ENCODE measurements at places on chromosomes 7 and 10.

DNA sequence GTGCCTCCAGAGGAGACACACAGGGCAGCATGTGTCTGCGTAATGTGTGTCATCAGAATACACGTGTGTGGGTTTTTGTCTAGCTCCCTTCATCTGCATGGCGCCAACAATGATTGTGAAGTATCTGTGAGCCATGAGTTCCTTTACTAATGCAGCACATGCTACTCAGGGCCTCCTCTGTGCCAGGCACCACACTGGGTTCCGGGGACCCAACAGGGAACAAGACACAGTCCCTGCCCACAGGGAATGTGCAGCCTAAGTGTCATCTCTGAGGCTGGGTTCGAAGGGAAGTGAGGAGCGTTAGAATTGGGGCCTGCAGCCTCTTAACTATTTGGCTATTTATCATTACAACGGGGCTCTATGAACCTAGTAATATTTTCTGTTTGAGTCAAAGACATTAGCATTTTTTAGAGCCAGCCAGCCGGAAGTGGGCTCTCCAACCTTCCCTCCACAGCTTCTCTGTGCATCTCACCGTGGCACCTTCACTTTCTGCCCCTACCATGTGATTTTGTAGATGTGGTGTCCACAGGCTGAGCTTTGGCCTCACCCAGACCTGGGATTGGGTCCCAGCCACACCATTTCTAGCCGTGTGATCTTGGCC is 43.9 kb upstream of the SRGN start:
- DNase-seq = no peak

DNA sequence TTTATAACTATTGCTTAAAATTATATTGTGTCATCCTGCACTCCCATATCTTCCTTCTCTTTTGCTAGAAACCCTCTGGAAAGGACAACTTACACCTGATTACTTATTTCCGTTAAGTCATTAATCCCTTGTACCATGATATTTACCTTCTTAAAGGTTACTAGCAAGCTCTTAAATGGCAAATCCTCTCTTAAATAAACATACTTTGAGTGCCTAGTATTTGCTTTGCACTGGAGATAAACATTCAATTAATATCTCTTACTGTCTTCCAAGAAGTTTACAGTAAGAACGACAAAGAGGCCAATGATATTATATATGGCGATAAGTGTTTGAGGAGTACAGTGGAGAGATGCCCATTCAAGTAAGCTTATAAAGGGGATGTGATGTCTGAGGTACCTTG is 278.3 kb downstream of the HGF start:
- DNase-seq = no peak

DNA sequence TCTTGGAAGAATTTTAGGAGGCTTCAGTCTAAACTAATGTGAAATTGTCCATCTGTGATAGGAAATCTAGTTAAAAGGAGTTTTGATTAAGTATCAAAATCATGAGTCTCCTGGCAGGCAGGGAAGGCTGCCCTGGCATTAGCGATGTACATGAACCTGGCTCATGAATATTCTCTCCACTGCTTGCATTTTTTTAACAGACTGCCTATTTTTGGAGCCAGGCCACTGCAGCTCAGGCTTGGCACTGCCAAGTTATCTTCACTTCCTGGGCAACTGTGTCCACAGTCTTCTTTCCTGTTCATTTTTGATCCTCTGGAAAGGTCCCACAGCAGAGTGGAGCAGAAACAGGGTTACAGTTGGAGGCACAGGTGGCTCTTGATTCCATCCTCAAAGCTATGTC is 7.0 kb downstream of the GPR26 start:
- DNase-seq = no peak

GRCh38 chr10:19966751-19967150 is 150.5 kb downstream of the PLXDC2 start:
- DNase-seq = no peak

GRCh38 chr10:48551861-48552591 is 52.8 kb downstream of the ARHGAP22 start:
- DNase-seq = no peak

DNA sequence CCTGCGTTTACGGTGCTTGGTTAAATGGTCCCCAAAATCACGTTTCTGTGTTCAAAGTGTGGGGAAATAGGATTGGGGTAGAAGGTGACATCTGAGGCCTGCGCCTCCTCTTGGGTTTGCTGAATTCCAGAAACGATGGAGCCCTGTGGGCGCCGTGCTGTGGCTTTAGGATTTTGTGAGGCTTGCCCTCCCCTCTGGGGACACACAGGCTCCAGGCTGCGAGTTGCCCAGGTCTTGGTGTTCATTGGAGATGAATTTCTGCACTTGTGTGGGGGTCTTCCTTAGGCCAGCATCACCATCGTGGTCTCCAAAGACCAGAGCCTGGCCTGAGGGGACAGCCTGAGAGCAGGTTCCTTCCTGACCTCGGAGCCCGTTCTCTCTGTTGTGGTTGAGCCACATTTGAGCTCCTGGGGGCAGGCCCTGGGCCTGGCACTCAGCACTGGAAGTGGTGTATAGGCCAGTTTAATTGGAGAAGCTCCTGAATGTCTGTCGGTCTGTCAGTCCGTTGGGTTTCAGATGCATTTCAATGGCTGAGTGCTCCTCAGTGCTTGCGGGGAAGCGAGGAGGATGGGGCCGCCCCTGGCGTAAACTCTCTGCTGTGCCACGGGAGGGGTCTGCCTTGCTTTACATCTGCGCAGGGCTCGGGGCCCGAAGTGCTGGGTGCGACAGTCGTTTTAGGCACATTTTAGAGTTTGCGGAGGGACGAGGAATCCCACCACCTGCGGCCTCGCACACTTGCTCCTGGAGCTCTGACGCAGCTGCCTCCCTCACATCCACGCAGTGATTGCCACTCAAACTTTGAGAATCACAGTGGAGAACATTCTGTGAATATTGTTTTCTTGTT is 71.7 kb downstream of the DNAJB6 start:
- no peak for DNase-seq

- no peak for DNase-seq
Observed at GRCh38 chr7:41996381-41997035, 240.5 kb downstream of the GLI3 start.

DNA sequence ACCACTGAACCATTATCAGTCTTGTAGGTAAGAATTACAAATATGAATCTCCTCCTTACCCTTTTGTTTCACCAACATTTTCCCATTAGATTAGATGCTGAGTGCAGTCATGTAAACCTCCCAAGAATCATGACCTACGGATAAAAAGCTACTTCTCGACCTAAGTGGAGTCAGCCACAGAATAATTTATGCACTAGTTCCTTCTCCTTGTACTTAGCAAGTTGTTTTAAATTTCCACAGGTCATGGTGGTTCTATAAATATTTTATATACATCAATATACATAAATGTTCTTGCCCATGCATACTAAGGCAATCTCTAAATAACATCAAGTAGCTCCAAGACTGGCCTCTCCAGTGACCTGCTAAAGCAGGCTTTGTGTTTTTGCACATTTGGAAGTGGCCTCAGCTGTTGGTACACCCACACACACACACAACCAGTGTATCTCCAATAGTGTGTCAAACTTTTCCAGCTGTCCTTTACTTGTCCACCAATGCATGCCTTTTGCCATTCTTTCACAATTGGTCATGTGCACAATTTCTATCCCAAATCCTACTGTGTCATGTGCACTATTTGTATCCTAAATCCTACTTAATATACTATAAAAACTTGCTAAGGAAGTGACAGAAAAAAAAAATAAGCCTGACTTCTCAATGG is 21.5 kb downstream of the LMOD2 start:
- DNase-seq = no peak

DNA sequence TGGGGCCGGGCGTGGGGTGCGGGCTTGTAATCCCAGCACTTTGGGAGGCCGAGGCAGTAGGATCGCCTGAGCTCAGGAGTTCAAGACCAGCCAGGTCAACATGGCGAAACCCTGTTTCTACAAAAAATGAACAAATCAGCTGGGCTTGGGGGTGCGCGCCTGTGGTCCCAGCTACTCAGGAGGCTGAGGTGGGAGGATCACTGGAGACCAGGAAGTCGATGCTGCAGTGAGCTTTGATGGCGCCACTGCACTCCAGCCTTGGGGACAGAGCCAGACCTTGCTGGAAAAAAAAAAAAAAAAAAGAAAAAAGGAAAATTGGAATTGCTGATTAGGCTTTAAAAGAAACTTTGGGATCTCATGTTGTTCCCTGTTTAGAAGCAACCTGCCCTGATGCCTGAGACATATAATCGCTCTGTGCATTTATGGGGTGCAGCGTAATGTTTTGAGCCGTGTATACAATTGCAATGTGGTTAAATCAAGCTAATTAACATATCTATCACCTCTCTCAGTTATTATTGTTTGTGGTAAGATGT is 851 bp downstream of the AKR1E2 start:
- no peak for DNase-seq

DNA sequence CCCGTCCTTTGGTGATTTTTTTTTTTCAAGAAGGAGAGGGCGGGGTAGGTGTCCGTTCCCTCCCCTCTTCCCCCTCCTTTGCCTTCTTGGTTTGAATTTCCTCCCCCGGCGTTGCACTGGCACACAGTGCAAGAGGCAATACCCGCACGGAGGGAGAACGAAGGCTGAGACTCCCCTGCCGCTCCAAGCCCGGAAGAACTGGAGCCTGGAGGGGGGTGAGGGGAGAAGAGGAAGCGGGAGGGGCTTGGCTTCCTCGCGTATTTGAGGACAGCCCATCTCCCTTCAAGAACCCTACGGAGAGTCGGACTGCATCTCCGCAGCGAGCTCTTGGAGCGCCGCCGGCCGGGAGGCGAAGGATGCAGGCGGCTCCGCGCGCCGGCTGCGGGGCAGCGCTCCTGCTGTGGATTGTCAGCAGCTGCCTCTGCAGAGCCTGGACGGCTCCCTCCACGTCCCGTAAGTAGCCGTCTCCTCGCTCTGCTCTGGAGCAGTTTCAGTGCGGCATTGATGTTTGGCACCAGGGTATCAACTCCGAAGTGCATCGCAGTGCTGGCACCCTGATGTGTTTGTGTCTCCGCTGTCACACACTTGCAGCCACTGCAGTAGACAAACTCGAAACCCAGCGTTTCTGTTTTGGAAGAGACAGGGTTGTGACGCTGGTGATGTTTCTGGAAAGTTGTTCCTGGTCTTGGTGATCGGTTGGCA is at the start of gene CNTNAP2:
Gene CNTNAP2, plus strand, starts transcription at position 281 of the 702 bp plus-strand sequence. Its CDS starts 76 bp downstream, at position 357.
- no peak for DNase-seq

- no peak for DNase-seq
Observed at GRCh38 chr7:136004083-136004482, 26.9 kb upstream of the MTPN start.

DNA sequence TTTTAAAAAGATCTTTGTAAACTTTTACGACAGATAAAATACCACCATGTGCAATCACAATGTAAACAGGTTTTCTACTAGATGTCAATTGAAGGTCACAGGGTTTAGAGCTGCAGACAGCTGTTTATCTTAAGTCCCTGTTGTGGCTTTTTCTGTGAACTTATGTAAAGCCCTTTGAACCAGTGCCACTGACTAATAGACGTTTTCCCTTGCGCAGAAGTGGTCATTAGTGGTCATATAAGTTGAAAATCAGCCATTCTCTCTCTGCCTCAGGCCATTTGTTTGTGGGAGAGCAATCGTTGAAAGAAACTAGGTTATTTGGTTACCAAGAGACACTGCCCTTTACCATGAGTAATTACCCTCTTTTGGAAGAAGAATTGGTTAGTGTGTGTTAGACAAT is 23.9 kb downstream of the CACNB2 start:
- no peak for DNase-seq

DNA sequence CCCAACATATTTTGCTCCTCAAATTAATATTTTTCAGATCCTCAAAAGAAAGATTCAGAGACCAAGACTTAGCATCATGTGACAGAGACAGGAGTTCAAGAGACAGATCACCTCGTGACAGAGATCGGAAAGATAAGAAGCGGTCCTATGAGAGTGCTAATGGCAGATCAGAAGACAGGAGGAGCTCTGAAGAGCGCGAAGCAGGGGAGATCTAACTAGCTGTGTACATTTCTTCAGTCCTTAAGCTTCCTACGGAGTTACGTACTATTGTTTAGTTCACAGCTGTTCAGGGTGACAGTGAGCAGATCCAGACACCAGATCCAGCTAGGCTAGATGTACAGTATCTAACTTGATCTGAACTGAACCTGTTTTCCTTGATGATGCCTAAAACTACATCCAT is 61.3 kb downstream of the KLRG2 start:
- no peak for DNase-seq

- no peak for DNase-seq
Observed at GRCh38 chr7:50217821-50218281, 86.7 kb upstream of the IKZF1 start.

- DNase-seq = no peak
Observed at GRCh38 chr7:27518561-27519350, 143.9 kb downstream of the HIBADH start.

DNA sequence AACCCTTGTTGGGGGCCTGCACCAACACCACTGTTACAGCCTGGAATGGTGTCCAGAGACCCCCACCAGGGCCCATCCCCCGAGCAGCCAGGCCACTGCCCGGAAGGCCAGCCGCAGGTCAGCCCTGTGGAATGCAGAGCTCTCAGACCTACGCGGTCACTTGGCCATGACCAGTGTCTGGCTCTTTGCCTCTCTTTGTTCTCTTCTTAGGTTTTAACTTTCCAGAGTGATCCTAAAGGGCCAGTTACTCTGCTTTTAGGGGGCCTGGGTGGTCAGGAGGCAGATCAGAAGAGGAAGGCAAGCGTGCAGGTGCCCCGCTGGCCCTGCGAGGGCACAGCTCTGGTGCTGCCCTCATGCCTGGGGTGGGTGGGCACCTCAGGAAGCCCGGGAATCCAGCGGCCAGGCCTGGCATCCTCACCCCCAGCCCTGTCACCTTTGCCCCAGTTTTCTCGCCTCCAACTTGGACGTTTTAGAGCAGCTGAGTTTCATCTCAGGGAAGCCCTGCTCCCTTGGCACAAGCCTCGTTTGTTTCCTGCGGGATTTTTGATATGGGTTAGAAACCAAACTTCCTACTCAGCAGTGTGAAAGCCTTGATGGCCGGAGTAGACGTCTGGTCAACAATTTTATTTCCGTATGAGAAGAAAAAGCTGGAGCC is 62.5 kb upstream of the CHST15 start:
- no peak for DNase-seq

Data from left colon (tissue), 2 donors.